ENCODE measurements at places on chromosomes 3 and 15.

- DNase-seq, result no peak
Observed at GRCh38 chr3:106957029-106957428, 420.2 kb upstream of the CCDC54 start.

DNA sequence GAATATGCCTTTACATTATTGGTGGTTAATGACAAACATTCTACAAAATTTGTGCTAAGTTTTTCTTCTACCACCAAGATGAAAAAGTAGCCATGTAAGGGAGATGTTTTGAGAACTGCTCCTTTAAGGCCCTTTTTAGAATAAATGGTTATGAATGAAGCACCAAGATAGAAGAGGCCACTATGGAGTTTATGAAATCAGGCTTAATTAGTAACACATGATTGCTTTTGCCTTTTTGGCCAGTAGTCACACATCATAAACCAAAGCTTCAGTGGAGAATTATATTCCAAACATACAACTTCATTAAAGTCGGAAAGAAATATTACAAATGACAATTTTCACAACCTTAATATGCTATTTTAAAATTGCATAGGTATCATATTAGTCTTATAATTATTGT is 331.7 kb downstream of the RBMS3 start:
- no peak for DNase-seq

DNA sequence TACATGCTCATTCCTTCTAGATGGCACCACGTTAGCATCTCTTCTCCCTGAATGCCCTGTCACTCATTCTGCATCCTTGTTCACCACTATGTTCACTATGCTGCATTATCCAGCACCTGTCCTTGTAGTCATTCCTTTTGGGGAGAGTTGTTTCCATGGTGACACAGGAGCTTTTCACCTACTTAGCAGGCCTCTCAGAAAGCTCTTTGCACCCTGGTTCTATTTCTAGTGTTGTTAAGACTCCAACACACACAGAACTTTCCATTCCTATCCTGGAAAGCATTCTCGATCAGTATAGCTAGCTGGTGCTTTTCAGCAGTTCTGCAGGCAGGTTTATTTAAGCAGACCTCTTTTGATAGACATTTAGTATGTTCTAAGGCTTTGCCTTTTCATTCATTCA is 6.7 kb upstream of the RPL14 start:
- DNase-seq, result no peak

DNA sequence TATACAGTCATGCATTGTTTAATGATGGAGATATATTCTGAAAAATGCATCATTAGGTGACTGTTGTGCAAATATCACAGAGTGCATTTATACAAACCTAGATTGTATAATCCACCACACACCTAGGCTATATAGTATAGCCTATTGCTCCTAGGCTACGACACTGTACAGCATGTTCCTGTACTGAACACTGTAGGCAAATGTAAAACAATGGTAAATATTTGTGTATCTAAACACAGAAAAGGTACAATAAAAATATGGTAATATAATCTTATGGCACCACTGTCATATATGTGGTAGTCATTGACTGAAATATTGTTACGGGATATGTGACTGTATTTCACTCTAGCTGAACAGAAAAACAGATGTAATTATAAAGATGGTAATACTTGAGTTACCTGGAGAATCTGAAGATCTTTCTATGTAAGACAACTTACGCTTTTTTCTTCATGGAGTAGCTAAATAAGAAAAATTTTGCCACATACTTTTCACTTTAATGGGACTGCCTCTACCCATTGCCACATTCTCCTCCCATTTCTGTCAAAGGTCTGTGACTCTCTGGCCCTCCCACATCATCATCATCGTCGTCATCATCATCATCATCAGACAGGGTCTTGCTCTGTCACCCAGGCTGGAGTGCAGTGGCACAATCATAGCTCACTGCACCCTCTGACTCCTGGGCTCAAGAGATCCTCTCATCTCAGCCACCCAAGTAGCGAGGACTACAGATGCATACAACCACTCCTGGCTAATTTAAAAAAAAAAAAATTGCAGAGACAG is 7.2 kb downstream of the PCOLCE2 start:
- no peak for DNase-seq

DNA sequence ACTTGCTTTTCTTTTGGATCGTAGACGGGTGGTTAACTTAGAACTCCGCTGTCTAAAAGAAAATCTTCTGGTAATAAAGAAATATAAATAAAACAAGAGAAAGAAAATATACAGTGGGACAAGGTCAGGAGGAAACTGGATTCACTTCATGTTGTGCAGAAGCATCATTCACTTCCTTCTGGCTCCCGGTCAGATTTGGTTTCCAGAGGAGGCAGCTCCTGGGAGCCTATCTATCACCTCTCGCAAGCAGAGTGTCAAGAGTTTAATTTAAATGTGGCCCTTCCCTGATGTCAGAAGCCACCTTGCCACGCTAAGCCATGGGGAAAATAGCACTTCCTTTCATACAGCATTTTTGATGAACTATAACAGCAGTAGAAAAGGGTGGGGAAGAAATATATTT is 139.1 kb downstream of the NSMCE3 start:
- DNase-seq, result no peak

- no peak for DNase-seq
Observed at GRCh38 chr3:111324151-111324550, 217.8 kb upstream of the CD96 start.
